ENCODE measurements at places on chromosomes 6 and 20.

DNA sequence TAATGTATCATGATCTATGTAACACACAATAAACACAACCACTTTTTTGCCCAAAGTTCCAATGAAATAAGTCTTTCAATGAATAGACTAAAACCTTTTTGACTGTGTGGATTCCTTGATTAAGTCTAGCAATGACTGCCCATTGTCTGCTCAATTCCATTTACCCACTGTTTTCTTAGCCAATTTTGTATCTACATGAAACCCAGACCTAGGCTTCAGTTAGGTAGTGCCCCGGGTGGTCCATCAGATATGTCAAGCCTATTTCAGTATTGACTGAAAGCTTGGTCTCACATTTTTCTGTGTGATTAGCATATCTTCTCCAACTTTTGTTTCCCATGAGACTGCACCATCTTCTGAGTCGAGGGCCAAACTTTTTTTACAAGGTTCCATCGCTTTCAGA lies 615.0 kb downstream of the C6orf118 start:
- no peak for DNase-seq

DNA sequence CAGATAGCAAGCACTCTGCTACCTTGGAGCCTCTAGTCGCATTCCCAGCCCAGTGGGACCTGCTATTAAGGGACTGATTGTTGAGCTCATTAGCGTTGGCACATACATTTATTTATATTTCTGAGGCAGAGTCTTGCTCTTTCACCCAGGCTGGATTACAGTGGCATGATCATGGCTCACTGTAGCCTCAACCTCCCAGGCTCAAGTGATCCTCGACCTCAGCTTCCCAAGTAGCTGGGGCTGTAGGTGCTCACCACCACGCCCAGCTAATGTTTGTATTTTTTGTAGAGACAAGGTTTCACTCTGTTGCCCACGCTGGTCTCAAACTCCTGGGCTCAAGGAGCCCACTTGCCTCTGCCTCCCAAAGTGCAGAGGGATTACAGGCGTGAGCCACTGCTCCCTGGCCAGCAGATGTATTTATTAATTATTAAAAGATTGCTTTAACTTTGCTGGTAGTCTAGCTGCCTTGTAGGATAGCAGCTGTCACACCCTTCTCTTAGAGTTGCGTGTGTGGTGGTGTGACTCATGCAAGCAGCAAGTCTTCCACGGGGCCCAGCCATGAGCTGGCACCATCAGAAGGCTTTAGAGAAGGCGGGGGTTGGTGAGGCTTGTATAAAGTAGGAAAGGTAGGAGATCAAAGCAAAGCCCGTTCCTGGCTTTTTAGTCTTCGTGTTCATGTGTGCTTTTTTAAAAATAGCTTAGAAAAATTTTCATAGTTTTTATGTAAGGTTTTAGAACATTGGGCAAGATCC lies 16.5 kb downstream of the ACTR5 start:
- DNase-seq = no peak

- DNase-seq = no peak
Measured at GRCh38 chr6:105932440-105932839, 153.7 kb upstream of the PRDM1 start.

DNA sequence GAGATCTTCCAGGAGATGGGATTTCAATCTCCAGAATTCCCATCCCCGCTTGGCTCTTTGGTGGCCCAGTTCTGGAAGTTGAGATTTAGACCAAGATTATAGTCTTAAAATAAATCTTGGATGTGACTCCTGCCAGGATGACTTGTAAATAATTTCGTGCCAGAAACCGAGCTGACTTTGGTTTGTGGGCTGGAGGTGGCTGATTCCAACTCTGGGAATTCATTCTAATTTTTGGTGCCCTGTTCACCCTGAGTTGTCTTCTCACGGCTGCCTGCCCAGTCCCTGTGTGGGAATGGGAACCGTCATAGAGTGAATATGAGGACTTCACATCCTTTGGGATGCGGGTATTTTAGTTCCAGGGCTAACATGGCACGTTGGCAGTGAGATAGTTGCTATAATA lies 64.8 kb downstream of the JARID2 start:
- no peak for DNase-seq

GRCh38 chr6:161544801-161545480 lies 271.1 kb upstream of the AGPAT4 start:
- no peak for DNase-seq

- DNase-seq = no peak
Measured at GRCh38 chr6:134481966-134482365, 164.1 kb upstream of the SGK1 start.

DNA sequence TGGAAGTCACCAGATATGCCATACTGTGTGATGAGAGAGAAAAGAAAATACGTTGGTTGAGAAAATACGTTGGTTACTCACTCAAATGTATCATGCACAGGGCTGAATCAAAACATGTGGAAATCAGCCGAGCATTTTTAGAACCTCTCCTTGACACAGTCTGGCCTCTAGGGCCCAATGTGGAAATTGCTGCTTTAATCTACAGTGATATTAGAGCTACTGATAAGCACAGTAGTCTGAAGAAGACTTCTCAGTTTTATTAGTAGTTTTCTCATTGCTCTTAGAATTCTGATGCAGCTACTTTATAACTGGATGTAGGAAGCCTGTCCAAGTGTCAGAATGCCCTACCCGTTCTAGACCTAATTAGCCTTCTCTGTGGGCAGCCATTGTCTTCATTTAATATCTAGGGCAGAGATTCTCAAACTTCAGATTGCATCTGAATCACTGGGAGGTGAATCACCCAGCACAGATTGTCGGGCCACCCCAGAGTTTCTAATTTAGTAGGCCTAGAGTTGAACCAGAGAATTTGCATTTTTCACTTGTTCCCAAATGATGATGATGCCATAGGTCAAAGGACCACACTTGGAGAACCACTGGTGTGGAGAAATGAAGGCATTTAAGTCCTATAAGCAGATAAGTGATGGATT lies 229.1 kb downstream of the PLCB1 start:
- DNase-seq = no peak

DNA sequence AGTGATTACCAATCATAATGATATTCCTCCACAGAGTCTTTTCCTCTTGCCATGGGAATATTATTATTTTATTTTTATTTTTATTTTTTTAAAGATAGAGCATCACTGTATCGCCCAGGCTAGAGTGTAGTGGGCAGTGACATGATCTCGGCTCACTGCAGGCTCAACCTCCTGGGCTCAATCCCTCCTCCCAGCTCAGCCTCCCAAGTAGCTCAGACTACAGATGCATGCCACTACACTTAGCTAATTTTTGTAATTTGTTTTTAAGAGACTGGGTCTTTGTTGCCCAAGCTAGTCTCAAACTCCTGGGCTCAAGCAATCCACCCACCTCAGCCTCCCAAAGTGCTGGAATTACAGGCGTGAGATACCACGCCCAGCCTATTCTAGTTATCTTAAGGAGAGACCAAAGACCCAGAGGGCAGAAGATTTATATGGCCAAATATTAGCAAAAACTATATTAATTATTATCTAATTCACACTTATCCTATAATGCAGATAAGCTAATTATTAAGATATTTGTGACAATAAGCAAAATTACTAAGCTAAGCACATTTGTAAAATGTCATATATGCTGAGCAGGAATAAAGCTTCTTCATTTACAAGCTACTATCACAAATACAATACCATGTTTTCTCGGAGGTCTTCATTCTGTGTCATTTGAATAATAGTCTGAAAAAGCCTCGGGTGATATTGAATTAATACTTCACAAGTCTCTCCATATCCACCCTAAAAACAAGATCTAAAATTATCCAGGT lies 63.5 kb downstream of the HACE1 start:
- DNase-seq = no peak

DNA sequence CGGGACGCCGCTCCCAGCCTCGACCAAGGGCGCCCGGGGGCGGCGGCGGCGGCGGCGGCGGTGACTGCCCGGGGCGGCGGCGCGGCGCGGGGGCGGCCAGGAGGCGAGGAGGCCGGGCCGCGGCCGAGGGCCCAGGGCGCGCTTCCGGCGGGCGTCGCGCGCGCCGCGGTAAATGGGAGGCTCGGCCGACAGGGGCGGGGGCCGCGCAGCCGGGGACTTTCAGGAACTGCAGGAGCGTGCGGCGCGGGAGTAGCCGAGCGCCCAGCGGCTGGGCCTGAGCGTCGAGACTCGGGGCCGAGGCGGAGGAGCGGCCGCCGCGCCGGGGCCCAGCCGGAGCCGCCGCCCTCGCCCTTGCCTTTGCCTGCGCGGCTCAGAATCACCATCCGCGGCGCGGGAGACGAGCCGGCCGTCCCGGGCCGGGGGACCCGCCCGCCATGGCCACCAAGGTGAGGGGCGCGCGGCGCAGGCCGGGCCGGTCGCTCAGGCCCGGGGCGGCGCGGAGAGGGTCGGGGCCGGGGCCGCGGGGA lies at the start of gene SNX9:
Gene SNX9 (plus strand): TSS at position 246 of the 527 bp plus-strand sequence. CDS start 189 bp downstream, at position 435.
- peak; percentile 49 for DNase-seq

Data from breast epithelium (tissue), 4 donors.